Activated T-cell treated with anti-CD3 and anti-CD28 coated beads, Interleukin-2, amount 50 U/mL, for 72 hours (primary cell): ENCODE measurements at places on chromosomes 5 and 9. TPM values are rescaled to one million over a fixed set of nuclear protein-coding genes. Genes with fewer than 3 reads are reported as not detected.

DNA sequence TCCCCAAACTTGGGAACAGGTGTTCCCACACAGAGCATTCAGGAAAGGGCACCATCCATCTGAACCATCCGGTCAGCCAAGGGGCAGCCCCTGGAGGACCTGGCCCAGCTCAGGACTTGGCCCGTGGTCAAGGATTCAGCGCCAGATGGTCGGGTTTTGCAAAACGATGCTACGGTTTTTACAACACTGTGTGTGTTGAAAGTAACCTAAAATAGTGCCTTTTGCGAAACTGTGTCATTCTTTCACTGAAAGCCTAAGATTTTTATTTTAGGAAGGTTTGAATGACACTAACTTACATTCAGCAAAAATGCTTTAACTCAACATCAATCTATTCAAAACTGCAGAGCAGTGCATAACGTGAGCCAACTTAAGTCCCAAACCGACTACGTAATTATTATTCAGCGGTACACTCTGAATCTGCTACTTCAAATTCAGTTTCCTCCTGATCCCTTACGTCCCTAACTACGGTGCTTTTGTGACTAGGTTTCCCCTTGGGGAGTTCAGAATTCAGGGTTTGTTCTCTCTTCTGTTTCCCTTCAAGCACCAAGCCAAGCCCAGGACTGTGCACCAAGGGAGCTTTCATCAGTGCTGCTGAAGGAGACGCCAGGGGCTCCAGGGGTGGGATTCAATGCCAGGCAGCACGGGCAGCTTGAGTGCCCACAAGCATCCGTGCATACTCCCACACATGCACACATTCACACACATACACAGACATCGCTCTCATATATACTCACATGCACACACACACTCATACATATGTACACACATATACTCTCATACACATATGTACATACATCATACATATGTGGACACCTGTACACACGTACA, 25.8 kb downstream of the LPCAT1 start:
- DNase-seq, result no peak

GRCh38 chr5:180670157-180670556, 20.8 kb upstream of the FLT4 start:
- DNase-seq, result no peak

DNA sequence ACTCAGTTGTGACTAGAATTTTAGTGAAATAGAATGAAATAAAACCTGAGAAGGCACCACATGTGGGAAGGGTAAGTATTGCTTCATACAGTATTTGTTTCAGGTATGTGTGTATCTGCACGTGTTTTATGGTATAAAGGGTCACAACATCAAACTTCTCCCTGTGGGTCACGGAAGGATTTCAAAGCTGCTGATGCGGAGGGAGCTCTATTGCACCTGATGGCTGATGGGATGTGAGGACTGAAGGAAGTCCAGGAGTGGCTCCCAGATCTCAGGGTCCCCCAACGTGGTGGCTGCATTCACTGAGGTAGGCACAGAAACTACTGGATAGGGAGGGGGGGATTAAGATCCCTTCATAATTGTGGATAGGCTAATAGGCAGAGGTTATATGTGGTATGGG, 159.7 kb downstream of the PJA2 start:
- no peak for DNase-seq

GRCh38 chr5:14298126-14298847, 155.1 kb downstream of the TRIO start:
- no peak for DNase-seq

- peak; percentile 29 for DNase-seq
Measured at GRCh38 chr5:31855134-31856040, 216.5 kb downstream of the PDZD2 start.

- no peak for DNase-seq
Measured at GRCh38 chr9:81874931-81875330, 53.3 kb upstream of the SPATA31D4 start.

DNA sequence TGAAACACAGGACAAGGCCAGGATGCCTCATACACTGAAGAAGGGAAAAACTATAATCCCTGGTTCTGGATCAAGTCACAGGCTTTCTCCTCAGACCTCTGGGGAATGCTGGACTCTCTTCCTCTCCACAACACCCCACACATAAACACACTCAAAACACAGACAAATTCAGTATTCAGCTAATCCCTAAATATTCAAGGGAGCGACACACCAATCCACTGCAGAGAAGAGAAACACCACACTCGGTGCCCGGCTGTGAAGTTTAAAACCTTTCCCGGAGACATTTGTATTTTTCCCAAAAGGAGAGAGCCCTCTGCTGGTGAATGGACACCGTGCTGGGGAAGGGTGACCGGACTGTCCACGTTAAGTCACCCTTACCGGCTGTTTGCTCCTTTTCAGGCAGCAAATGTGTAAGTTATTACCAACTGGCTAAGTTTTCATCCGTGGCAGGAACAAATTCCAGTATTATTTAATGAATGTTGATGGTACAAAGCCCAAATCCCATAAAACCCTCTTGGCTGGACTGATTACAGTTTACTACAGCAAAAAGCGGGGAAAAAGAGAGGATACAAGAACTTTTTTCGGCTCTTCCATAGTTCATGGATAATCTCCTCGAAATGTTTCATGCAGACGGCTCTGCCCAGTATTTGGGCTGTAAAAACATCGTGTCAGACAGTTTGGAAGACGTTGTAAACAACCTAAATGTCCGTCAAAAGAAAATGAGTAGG, 130.9 kb upstream of the SLC30A5 start:
- DNase-seq, result peak; percentile 11

DNA sequence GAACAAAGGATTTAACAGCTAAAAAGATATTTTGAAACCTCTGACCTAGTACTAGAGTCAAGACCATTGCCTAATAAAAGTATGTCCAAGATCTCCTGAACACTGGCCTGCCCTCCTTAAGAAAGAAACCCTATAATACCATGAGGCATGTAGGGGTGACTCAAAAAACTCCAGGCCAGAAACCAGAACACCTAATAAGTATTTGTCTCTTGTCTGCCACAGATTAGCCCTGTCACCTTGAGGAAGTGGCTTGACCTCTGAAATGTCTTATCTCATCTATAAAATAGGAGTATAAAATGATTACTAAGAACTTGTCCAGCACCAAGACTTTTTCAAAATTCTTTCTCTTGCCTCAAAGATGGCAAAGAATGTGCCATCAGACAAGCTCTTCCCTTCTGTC, 125.5 kb upstream of the RASGRF2 start:
- no peak for DNase-seq

- DNase-seq, result no peak
Measured at GRCh38 chr9:135328485-135329417, 150.8 kb upstream of the PPP1R26 start.

GRCh38 chr5:155587458-155587857, 573.9 kb downstream of the KIF4B start:
- DNase-seq, result no peak

GRCh38 chr5:165887147-165887546, 2381.7 kb downstream of the MAT2B start:
- DNase-seq, result no peak

DNA sequence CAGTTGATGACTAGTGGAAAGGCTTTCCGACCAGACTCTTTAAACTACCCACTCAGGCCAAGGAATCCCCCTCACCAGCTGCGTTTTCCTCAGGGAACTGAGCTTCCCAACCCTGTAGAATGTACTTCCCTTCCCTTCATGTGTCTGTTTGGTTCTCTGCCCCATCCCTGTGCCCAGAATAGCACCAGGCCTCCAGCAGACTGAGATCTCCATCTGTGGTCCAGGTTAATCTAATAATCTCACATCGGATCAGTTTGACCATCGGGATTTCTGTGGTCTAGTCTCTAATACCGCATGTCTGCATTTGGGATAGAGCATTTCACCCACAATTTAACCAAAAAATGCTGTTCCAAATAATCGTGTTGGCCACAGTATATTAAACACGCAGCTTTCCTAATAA, 237.2 kb downstream of the ROR2 start:
- no peak for DNase-seq

- DNase-seq, result no peak
Measured at GRCh38 chr9:90559075-90560073, 83.2 kb downstream of the DIRAS2 start.

- DNase-seq, result no peak
Measured at GRCh38 chr5:177591690-177592009, 353 bp upstream of the TMED9 start.

- DNase-seq, result no peak
Measured at GRCh38 chr5:172088801-172089200, 82.4 kb upstream of the FBXW11 start.

DNA sequence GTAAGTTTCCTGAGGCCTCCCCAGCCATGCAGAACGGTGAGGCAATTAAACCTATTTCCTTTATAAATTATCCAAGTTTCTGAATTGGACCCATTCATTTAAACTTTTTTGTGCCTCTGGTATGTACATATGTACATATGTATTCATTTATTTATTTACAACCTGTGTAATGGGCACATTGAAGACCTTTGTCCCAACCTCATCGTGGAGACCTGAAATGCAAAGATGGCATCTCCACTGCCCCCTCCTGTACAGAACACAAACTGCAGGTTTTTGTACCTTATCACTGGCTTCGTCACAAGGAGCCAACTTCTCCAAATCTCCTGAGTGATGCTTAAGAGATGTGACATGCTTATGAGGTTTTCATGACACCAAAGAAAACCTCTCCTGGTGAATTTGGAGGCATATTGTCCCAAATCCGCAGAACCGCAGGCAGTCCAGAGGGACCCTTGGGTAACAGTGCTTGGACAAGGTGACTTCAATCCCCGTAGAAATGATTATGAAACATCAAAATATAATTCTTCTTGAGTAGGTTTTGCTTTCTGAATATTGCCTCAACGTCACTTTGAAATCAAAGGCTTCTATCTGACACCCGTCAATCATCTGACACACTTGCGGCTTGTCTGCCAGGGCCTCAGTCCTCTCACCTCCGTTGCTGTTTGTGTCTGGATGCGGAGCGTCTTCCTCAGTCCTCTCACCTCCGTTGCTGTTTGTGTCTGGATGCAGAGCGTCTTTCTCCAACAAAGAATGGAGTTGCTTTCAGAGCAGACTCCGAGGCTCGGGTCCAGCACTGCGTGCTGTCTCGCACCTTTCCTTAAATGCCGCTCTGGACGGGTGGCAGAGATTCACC, 135.0 kb upstream of the IRX4 start:
- peak; percentile 26 for DNase-seq

The OR13J1 gene
- not detected for total RNA-seq

The UAP1L1 gene
- 14.3 TPM for total RNA-seq

The NR5A1 gene
- total RNA-seq, result not detected

The AGXT2 gene
- total RNA-seq, result not detected

The BTNL9 gene
- total RNA-seq, result not detected

The ADRB2 gene
- total RNA-seq, result 1.8 TPM

The IL33 gene
- total RNA-seq, result not detected
